ENCODE measurements at places on chromosomes 4 and X.

- no peak for DNase-seq
Measured at GRCh38 chr4:6804082-6804752, 21.7 kb downstream of the KIAA0232 start.

- no peak for DNase-seq
Measured at GRCh38 chr4:71237641-71238040, 101.2 kb upstream of the SLC4A4 start.

- DNase-seq, result no peak
Measured at GRCh38 chr4:67935888-67936287, 27.4 kb downstream of the TMPRSS11A start.

GRCh38 chrX:330726-331150 is 12.1 kb upstream of the GTPBP6 start:
- DNase-seq, result no peak

GRCh38 chr4:133891011-133891410 is 310.6 kb downstream of the PABPC4L start:
- DNase-seq, result no peak

DNA sequence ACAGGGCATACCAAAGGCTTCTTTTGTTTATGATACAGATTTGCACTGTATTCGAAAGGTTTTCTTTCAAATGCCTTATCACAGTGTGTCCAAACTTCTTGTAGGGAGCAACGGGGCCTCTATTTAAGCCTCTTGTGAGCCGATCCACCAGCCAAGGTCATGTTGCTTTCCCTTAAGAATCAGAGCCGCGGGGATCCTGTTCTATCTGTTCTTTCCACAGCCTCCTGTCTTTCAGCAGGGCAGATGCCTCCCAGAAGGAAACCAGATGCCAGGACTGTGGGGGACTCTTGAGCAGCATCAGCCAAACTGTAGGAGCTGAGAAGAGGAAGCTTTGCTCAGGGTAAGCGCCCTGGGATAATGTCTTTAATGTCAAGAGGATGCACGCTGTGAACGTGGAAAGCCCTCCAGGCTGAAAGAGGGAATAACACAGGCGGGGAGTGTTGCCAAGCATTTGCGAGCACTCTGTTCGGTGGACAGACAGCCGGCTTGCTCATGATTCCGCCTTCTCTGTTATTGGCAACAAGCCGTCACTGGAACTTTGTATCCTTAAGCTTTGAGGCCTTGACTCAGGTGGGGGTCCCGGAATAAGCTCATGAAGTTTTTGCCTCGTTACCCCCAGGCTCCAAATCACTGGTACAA is 279.8 kb upstream of the FRG1 start:
- no peak for DNase-seq

- no peak for DNase-seq
Measured at GRCh38 chr4:185529413-185529812, 5.9 kb downstream of the PDLIM3 start.

DNA sequence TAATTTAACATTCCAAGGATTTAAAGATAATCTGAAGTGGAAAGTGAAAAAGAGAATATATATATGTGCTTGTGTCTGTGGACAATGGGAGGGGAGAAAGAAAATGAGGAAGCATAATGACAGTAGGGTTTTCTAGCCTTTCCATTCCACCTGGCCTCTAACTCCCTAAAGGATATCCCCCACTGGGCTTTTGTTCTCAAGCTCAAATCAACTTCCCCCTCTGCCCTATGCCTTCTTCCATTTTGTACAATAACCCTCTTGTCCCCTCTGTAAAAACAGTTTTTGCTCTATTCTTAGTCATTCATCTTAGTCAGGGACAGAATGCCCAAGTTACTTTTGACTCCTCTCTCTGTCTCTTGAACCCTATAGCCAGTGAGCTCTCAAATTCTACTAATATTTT is 23.6 kb downstream of the ANTXR2 start:
- no peak for DNase-seq

DNA sequence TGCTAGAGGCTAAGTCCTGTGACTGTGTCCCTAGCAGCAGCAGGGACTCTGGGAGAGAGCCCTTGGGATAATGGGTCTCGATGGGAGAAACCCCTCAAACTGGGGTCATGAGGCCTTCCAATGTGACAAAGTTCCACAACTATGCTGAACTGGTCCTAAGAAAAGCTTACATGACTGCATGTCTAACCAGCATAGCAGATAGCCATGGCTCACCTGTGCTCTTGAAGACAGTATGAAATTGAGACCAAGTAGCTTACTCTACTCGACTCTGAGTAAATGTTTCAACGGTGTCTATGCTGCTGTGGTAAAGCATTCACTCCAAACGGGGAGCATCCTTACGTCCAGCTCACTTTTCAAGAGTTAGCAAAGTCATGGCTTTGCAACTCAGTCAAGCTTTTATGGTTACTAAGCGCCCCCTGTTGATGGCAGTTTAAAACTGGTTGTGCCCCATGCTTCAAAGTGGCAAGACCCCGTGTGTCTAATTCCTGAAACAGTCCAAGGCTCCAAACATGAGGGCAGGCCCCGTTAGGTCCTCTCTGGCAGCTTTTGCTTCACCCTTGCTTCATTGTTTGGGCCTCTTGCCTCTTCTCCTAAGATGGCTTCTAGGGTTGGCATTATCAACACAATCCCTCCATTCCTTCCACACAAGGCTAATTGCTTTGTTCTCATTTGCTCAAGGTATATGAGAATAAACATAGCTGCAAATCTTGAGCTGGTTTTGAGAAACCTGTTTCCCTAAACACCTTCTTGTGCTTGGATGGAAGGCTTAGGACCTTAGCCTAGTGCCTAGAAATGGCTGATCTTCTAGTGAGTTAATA is 46.6 kb downstream of the CCNG2 start:
- peak; percentile 70 for DNase-seq

GRCh38 chr4:48543796-48544195 is 53.7 kb downstream of the ZAR1 start:
- no peak for DNase-seq
